Activated T-helper 1 cell treated with anti-CD3 and anti-CD28 coated beads, Interleukin-12 subunit alpha, Interleukin-12 subunit beta, Interleukin-2, Interleukin-4 antibody, amounts not matched to agents 30 ng/mL and 10 ng/mL and 1 ng/mL, durations not matched to agents 14 hours and 24 hours and 36 hours (primary cell): ENCODE measurements at places on chromosomes 16 and 17.
A peak's percentile ranks its signal among the peaks of the same experiment; 100 is the strongest.

- no peak for DNase-seq
These were observed 33.4 kb downstream of the DCUN1D3 start for GRCh38 chr16:20866801-20867200.

GRCh38 chr16:28164140-28164539 is 47.6 kb downstream of the XPO6 start:
- DNase-seq = no peak

DNA sequence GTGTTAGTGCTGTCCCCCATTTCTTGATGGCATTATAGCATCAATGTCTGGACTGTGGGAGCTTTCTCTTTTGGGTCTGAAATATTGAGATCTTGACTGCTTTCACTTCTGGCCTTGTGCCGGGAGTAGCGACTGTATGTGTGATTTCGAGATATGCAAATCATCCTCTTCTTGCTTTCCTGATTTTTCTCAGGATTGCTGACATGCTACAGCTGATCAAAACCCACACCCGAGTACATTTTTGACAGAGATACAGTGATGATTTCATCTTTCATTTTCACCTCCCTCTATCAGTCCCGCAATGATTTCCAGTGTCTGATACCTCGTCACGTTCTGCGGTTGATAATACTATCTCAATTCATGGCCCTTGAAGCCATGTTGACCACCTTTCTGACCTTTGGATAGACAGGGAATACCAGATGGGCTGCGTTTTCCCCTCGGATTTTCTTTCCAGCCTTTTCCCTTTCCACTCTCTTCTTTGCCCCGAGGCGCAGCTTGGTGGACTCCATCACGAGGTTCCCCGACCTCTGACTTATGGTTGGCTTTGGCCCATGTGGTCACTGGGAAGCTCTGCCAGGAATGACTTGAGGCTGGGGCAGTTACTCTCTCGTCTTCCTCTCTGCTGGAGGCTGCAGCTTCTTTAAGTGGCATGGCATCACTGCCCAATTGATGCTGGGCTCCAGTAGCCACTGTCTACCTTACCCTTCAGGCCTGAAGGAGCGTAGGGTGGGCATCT is 184.4 kb downstream of the SNX29 start:
- no peak for DNase-seq

- DNase-seq = no peak
These were observed 47.0 kb downstream of the TNFRSF13B start for GRCh38 chr17:16924696-16925440.

GRCh38 chr17:11238705-11239104 is 2.3 kb upstream of the SHISA6 start:
- DNase-seq = no peak

- no peak for DNase-seq
These were observed 5.7 kb upstream of the CISD3 start for GRCh38 chr17:38724337-38724988.

DNA sequence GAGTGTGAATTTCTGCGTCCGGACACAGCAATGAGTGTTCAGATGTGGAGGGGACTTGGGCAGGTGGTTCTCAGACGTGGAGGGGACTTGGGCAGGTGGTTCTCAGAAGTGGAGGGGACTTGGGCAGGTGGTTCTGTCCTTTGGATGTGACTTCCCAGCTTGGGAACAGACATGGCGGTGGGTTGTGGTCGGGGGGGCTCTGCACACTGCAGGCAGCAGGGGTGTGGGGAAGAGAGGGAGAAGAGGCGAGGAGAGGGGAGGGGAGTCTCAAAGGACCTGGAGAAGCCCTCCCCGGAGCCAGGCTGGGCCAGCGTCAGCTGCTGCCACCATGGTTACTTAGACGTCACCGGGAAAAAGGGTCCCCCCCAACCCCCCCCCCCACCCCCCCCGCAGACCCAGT is 9.8 kb downstream of the SOX8 start:
- no peak for DNase-seq

DNA sequence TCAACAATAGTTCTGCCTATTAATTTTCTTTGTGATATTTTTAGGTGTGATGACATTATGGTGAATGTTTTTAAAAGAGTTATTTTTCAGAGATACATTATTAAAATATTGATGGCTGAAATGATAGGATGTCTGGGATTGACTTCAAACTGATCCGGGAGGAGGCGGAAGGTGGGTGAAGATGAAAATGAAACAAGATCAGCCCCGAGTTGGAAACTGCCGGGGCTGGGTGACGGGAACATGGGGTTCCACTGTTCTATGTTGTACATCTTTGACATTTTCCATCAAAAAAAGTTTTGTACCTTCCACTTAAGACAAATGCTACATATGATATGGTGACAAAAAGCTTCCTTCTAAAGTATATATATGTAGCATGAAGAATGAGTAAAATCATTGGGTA is 336.9 kb downstream of the XYLT1 start:
- no peak for DNase-seq

- no peak for DNase-seq
These were observed 355.2 kb downstream of the CPPED1 start for GRCh38 chr16:12448504-12448903.

GRCh38 chr17:75078284-75079022 is 9.3 kb upstream of the SLC16A5 start:
- no peak for DNase-seq

DNA sequence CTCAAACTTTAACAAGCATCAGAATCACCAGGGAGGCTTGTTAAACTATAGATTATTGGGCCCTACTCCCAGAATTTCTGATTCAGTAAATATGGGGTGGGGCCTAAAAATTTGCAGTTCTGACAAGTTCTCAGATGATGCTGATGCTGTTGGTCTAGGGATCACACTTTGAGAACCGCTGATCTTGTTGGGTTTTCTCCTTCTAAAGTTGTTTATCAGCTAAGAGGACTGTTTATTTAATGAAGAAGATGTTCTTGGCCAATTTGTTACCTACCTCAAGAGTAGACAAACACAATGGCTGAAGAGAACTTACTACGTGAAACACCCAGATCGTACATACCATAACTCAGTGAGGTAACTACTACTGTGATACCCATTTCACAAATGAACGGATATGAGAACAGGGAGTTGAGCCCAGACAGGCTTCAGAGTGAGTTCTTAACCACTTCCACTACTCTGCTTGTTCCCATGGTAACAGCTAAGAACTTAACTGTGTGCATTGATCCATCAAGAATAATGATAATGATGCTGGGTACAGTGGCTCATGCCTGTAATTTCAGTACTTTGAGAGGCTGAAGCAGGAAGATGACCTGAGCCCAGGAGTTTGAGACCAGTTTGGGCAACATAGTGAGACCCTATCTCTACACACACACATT is 85.3 kb upstream of the NSRP1 start:
- no peak for DNase-seq

GRCh38 chr17:1906662-1907101 is 76.9 kb downstream of the RPA1 start:
- DNase-seq = no peak

GRCh38 chr17:73234736-73235135 is 26.9 kb downstream of the CPSF4L start:
- no peak for DNase-seq

GRCh38 chr16:7653746-7654461 is 321.3 kb downstream of the RBFOX1 start:
- DNase-seq = no peak

- DNase-seq = peak; percentile 26
These were observed at the start of gene MEIOB for GRCh38 chr16:1871974-1872635. TSS of gene MEIOB (minus strand) at chr16:1872164. CDS start at chr16:1868175, 3,989 bp downstream.

DNA sequence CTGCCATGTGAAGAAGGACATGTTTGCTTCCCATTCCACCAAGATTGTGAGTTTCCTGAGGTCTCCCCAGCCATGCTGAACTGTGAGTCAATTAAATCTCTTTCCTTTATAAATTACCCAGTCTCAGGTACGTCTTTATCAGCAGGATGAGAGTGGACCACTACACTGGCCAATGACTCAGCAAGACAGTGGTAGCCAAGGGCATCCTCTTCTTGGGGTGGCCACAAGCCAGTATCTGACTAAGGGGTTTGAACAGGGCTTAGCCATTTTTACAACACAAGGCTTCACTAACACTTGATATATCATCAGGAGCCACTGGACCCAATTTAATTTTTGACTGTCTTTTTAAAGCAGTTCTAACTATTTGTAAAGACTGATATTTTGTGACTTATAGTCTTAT is 21.1 kb upstream of the KRT24 start:
- DNase-seq = no peak

DNA sequence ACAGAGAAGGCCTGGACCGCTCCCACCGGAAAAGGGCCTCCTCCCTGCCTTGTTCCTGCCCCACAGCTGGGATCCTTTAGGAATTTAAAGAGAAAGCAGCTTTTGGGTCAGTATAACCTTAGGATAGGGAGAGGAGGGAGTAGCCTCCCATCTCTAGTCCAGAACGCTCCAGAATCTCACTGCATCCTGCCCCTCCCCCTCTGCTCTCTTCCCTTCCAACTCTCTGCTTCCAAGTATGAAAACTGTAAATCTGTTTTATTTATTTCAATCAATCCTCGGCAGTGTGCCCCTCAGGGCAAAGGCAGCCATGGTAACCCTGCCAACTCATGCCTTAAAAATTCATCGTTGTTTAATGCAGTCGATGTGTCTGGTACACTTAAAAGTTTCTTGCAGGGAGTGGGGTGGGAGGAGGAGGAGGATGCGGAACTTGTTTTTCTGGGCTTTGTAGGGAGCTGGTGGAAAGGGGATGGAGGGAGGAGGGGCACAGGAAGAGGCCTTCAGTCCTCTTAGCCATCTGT is 21.2 kb upstream of the MTSS2 start:
- DNase-seq = no peak

DNA sequence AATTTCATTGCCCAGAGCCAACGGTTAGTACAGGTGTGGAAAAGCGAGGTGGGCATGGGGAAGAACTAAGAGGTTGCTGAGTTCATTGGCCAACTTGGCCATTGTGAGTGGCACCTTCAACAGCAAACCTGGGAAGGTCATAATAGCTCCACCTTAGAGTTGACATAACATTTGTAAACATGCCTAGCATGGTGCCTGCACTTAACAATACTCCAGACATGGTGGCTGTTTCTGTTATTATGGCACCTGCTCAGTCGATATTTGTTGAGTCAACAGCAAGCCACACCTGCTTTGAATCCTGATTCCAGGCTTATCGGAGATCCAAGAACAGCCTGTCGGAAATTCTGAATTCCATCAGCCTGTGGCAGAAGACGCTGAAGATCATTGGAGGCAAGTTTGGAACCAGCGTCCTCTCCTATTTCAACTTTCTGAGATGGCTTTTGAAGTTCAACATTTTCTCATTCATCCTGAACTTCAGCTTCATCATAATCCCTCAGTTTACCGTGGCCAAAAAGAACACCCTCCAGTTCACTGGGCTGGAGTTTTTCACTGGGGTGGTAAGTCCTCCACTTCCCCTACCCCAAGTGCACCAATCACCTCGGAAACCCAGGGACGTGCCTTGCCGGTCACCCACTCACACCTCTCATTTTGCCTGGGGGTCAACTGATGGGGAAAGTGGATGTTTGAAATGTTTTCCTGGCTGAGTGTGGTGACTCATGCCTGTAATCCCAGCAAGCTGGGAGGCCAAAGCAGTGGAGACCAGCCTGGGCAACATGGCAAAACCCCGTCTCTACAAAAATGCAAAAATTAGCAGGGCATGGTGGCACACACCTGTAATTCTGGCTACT is 46.0 kb downstream of the TMC5 start:
- DNase-seq = no peak

GRCh38 chr16:25633549-25633948 is 58.2 kb upstream of the HS3ST4 start:
- DNase-seq = no peak

DNA sequence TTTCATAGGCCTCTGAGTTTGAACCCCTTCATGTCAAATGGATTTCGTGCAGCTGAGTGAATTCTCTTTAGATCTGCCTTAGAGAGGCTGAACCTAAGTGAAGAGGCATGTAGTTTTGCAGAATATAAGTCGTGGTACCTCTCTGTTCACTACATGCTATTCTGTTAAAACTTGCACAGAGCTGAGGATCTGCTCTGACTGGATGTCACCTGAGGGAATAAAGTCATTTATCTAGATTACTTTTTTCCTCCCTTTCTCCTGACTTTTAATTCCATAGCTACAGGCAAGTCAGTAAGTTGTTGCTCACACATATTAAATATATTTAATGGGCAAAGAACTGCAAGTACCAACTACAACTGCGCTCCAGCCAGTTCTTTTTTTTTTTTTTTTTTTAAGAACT is 64.7 kb downstream of the WNT3 start:
- DNase-seq = no peak
